ENCODE measurements at places on chromosomes 6 and 20.

DNA sequence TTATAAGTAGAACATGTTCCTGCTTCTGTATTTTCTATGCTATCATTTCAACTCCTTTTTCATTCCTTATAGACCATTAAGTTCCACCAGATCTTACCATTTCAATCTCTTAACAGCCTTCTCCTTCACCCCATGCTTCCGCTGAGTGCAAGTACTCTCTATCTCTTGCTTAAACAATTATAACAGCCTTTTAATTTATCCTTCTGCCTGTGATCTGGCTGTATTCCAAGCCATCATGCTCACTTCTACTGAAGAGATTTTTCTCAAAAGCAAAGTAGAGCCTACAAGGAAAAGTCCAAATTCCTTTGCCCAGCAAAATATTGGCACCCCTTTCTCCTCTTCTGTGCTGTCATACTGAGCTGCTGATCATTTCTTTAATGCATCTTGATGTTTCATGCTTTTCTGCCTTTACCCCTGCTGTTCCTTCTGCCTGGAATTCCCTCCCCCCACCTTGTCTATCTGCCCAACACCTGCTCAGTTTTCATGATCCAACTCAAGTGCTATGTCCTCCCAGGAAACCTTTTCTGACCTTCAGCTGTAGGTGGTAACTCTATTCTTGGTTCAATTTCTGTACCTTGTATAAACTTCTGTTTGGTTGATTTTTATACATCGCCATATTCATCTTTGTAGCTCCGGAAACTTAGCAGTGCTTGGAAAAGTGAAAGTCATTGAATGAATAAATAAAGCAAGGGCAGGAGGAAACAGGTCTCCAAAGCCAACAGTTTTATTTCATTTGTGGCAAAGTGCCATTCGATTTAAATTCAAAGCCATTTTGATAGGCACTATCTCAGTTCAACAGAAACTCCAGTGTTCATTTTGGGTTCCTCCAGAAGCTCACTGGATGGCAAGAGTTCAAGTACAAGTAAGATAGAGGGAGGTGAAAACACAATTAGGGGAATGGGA, 10.5 kb upstream of the BMP2 start:
- DNase-seq: no peak

DNA sequence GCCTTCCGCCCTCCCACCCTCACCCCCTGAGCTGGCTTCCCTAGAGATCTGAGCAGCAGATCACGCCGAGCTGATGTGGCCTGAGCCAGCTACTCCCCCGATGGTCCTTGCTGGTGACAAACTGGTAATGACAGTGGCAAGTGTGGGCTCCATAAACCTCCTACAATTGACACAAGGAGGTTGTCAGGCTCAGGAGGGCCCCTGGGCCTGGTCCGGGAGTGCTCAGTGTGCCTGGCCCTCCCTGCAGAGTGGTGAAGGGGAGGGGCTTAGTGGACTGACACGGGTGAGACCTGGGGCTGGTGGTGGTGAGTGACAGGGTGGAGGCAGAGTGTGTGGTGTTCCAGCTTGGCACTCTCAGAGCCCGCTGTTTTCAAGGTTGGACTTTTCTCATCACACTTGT, 22.6 kb upstream of the MPC1 start:
- no peak for DNase-seq

GRCh38 chr20:48750941-48751635, 76.7 kb downstream of the PREX1 start:
- peak; percentile 77 for DNase-seq

DNA sequence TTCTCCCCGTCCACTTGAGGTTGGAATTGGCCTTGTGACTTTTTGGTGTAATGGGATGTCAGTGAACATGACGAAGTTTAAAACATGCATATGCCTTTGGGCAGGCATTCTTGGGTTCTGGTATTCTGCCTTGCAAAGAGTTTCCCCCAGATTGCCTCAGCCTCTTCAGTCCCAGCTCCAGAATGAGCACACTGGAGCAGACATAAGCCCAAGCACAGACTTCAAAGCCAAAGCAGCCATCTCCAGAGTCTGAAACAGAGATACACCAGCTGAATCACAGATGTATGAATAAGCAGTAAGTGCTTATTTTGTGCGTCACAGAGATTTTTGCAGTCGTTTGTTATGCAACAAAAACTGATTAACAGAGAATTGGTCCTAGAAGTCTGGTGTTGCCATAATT, 546.0 kb downstream of the FRK start:
- no peak for DNase-seq

DNA sequence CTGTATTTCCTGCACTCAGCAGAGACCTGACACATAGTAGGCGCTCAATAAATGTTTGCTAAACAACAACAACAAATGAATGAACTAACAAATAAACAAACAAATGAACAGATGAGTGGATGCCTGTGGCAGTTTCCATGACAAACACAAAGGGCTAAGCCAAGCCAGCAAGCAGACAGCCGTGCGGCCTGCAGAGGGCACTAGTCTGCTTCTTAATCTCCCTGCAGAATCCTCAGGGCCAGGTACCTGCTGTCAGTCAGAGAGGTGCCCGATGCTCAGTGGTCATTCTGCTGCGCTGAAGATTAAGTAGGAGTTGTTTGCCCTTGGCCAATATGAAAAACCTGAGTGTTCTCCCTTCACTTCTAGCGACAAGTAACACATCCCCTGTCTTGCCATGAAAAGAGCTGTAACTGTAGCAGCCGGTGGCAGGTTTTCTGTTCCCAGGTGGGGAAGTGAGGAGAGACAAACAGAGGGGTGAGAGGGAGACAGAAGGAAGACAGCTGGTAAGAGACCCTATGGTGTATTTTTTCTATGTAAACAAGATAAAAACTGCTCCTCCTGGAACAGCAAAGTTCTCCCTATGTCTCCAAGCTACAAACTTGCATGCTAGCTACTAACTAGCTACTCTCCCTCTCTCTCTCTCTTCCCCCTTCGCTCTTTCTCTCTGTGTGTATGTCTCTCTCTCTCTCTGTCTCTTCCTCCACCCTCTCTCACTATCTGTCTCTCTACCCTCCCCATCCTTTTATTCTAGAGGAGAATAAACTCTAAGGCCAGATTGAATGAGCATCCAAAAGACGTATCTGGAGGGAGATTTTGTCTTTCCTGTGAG, at the start of gene MC3R:
Gene MC3R, plus strand, starts transcription at position 779 of the 829 bp plus-strand sequence. CDS start 112 bp downstream, outside the sequence.
- peak; percentile 26 for DNase-seq

- DNase-seq: no peak
Measured at GRCh38 chr6:36510365-36510764, 36.9 kb downstream of the STK38 start.

DNA sequence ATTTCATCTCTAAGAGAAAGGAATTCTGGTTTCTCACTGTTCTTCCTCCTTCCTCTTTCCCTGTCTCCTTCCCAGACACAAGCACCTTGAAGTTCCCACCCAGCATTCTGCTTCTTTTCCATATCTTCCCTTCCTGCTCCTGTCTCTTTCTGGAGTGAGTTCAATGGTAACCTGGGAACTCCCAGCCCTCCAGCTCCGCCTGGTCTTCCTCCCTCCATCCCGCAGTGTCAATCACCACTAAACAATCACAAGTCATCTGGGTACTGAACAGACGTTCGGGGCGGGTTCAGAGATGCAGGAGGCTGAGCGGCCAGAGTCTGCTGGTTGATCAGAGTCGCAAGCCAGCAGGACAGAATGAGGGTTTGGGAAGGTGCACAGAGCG, 7.7 kb downstream of the TTBK1 start:
- DNase-seq: no peak

DNA sequence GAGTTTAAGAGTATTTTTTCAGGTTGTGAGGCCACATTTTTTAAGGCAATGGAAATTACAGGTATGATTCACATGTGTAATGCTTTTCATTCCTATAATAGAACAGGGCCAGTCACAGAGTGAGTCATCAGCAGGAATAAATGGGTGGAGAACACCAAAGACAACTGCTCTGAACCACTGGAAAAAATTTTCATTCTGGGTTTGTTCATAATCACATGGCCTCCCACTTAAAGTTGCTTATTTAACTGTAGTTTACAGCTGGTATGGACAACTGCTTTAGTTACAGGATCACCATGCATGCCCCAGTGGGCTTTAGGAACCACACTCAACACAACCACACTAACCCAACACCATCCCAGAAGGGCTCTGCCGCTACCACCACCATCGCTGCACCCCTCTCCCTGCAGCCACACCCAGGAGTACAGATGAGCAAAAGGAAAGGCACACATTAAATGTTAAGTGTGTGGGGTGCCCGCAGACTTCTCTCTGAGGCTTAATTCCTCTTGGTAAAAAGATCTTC, 107.0 kb upstream of the DST start:
- no peak for DNase-seq

DNA sequence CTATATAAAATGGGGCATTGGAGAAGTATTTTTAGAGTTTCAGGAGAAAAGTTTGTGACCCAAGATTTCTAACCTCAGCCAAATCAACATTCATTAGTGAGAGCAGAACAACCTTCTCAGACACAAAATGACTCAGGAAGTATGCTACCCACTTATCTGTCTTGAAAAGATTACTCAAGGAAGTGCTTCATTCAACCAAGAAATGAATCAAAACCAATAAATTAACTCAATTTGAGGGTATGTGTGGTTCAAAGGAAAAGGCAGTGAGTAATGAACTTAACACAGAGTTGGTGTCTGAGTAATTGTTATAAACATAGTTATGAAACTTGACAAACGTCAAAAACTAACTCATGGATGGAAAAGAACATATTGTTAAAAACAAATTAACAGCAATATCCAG, 227.6 kb downstream of the HAO1 start:
- DNase-seq: no peak

DNA sequence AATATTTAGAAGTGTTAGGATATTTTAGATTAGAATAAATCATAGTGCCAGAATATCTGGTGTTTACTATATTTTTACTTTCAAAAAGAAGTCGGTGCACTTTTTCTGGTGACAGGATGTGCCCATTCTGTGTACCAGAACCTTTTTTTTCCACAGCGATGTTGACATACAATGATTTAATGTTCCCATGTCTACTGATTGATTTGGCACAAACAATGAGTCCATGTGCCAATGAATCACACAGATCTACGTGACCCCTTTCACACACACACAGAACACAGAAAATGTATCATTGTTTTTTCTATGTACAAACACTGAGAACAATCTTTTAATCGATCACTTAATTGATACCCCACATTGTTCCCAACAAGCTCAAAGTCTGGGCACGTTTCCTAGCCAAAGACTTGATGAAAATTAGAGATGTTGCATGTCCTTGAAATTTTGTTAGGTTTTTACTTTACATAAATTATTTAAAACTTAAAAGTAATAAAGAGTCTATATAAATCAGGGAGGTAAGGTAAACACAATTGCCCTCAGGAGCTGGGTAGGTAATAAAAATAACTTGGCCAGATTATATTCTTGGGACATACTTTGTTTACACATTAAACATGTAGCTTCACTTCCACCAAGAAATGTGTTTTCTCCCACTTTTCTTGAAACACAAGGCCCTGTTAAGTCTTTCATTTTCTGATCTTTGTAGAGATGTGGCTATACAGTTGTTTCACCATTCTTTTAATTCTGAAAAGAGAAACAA, 36.4 kb upstream of the SOX4 start:
- no peak for DNase-seq

GRCh38 chr6:155245831-155246230, 18.0 kb upstream of the CLDN20 start:
- no peak for DNase-seq

DNA sequence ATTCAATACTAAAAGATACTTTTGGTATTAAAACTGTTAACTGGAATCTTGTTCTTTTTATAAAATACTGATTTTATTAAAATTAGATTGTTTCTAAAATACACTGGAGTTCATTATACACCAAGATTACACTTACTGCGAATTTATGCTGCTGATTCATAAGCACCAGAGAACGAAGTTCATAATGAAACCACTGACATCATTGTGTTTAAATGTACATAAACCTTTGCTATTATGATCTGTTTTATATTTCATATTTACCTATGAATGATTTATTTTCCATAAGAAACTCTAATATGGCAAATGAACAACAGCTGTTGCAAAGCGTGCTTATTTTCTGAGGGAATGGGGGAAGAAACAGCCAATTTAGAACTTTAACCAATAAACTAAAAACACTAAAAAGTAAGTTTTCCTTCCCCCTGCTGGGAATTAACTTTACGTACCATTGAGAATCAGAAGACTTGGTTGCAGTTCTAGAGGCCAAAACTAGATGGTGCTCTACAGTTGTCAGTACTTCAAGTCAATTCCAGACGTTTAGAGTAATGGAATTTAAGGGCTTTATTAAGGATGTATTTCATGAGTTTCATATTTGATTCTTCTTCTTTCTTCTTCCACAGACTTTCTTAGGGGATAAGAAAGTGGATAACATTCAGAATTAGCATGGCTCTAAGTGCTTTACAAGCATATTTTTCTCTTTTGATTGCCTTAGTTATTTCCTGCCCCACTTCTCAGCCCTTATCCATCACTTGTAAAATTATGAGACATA, 30.8 kb upstream of the COL19A1 start:
- DNase-seq: peak; percentile 12

- no peak for DNase-seq
Measured at GRCh38 chr6:43014434-43014909, 423 bp downstream of the KLHDC3 start.

DNA sequence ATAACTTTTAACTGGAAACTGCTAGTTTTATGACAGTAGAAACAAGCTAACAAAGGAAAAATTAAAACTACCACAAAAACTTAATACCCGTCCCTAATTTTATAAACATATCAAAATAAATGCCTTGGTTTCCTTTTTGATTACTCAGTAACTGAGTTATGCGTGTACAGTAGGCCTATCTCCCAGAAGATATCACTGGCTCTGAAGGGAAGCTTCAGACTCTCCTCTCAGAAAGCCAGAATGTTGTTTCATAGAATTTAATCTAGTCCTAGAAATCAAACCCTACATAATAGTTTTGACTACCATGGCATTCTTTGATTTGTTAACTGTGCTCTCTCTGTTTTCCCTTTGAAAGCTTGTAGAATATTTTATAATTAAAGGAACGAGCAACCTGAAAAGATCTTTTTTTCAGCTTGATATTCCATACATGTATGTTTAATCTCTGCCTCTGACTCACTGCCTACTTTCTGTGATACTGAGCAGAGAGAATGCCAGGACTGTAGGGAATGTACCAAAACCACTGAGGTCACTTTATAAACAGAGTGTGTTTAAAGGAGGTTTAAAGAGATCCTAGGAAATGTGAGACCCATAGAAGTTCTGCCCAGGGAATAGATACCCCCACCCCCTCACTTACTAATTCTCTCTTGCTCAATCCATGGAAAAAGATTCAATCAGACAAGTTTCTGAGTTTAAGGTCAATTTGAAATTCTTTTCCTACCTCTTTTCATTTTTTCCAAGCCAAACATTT, 311.5 kb downstream of the HDGFL1 start:
- DNase-seq: no peak

- DNase-seq: no peak
Measured at GRCh38 chr6:24307881-24308280, 50.0 kb downstream of the DCDC2 start.

GRCh38 chr6:56843476-56844349, 111.2 kb upstream of the BEND6 start:
- peak; percentile 84 for DNase-seq

GRCh38 chr6:14640631-14641030, 523.1 kb downstream of the CD83 start:
- no peak for DNase-seq

DNA sequence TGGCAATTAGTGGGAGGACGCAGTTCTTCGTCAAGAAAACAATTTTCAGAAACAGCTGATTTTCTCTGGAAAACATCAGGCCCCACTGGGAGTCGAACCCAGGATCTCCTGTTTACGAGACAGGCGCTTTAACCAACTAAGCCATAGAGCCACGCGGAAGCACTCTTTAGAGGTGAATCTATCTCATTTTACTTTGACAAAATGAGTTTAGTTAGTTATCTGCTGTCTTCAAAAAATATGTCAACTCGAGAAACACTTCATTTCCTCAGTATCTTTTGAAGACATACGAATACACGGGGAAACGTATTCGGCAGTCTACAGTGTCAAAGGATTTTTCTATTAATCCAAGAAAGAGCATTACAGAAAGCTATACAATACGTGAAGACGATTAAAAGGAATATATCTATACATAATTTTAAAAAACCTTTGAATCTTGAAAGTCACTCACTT, 26.7 kb downstream of the GPX6 start:
- DNase-seq: no peak

Measured in NCI-H2081 (cell line).